ENCODE measurements at places on chromosomes 16 and 17.

GRCh38 chr17:2068519-2069051 is 13.7 kb downstream of the HIC1 start:
- no peak for DNase-seq

DNA sequence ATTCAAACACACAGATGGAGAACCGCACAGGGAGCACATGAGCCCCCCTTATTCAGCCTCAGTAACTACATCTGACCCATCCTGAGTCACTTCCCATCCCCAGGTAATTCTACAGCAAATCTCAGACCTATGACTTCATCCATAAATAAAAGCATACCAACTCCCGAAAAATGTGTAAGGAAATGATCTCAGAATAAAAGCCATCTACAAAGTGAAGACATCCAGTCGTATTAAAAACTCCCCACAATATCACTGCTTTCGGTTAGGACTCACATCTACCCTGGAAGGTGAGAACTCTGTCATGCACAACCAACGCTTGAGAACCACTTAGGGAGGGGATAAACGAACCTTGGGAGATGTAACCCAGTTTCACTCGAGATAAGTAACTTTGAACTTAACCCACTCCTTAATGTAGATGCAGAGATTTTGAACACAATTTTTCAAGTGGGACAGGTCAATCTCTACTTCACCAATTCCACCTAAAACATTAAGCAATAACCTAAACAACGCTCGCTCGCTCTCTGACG is 1.3 kb downstream of the USP36 start:
- no peak for DNase-seq

- DNase-seq = no peak
Measured at GRCh38 chr17:75440738-75441448, 15.5 kb upstream of the TMEM94 start.

GRCh38 chr17:38851434-38851833 is 2.1 kb downstream of the RPL23 start:
- DNase-seq = no peak

- DNase-seq = no peak
Measured at GRCh38 chr17:38893607-38894006, 23.7 kb downstream of the LASP1 start.

DNA sequence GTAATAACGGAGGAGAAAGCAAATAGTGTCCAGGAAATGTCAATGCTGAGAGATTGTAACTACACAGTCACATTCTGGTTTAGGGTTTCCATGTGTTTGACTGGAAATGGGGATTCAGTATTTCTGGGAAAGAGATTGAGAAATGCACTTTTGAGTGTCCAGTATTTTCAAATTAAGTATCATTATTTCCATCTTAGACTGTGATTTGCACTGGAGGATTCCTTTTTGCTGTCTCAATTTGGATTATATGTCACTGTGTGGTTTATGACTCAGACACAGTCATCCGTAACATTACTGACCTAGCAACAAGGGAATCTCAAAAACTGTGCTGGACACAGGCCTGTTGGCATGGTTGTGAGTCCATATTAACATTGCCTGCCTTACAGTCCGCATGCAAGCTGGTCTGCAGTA is 681.4 kb downstream of the CDH11 start:
- peak; percentile 96 for DNase-seq

GRCh38 chr17:38702916-38703741 is 1.9 kb upstream of the MLLT6 start:
- DNase-seq = no peak

GRCh38 chr16:5615868-5616642 is 518.5 kb upstream of the EEF2KMT start:
- DNase-seq = no peak

- DNase-seq = no peak
Measured at GRCh38 chr17:30388321-30389179, 9.8 kb downstream of the CPD start.

DNA sequence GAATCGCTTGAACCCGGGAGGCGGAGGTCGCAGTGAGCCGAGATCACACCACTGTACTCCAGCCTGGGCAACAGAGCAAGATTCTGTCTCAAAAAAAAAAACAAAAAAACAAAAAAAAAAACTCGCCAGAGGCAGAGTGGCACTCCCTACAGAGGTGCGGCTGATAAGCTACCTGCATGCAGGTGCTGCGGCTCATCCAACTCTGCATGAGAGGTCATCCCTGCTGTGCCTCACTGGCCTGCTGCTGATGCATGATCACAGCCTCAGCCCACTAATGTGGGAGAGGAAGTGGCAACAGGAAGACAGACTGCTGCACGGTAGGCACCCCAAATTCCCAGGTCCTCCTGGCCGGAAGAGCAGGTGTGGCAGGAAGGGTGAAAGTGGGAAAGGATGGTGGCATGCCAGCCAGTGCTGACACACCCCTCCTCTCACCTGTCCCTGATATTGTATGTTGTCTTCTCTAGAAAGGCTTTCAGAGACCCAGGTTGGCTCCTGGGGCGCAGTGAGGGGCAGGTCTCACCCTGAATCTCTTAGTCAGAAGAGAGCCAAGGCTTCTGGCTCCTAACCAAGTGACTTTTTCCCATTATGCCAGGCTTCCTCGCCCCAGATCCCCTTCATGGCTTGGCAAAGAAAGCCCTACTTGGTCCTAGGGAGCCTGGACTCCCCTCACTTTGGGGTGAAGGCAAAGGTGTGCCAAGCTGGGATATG is 11.8 kb downstream of the NXPH3 start:
- DNase-seq = no peak

- no peak for DNase-seq
Measured at GRCh38 chr16:13529193-13529982, 390.6 kb upstream of the ERCC4 start.

DNA sequence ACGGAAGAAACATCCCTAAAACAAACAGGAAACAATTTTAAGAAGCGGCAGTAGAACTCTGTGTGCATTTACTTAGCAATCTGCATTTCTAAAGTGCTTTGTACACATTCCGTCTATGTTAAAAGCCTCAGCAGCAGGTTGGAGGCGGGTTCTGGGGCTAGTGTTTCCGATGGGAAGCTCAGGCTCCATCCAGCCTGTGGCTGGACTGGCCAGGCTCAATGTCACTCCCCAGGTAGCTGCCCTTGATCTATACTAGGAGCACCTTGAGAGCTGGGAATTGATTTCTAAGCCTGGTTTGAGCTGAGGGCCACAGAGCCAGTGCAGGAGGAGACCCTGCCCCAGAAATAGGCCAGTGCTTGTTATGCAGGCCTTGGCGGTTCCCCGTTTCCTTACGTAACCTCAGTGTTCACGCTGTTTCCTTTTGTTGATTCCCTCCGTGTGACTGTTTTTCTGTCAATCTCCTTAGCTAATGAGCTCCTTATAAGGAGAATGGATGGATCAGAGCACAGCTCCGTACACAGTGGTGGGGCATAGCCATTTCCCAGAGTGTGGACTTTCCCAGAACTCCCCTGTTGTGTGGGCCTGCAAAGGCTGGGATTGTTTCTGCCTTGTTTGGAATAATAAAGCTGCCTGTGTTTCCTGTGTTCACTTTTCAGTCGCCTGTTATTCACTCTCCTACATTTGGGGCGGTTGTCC is 21.4 kb downstream of the ADORA2B start:
- no peak for DNase-seq

GRCh38 chr16:49542946-49543630 is 169.5 kb downstream of the C16orf78 start:
- no peak for DNase-seq

DNA sequence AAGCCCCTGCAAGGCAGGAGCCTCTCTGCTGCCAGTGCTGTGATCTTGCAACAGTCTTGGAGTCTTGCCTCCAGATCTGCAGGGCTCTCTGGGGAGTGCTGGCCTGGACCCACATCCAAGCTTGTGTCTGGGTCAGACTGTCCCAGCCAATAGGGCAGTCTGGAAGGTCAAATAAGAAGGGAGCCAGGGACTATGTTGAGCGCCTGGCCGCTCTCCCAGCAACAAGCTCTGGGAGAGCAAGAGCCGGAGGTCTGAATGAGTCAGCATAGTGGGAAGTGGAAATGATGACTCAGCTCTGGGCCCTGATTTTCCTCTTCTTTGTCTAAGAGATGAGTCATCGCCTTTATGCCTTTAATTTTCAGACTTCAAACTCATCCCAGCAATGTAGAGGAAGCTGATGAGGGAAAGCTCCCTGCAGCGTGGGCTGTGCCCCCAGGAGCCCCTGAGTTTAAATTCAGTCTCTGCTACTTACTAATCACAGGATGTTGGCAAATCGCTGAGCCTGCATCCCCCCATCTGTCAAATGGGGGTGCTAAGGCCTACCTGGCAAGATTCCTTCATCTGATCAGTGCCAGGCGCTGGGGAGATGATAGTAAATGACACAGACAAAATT is 43.6 kb upstream of the HAPSTR1 start:
- DNase-seq = peak; percentile 99

DNA sequence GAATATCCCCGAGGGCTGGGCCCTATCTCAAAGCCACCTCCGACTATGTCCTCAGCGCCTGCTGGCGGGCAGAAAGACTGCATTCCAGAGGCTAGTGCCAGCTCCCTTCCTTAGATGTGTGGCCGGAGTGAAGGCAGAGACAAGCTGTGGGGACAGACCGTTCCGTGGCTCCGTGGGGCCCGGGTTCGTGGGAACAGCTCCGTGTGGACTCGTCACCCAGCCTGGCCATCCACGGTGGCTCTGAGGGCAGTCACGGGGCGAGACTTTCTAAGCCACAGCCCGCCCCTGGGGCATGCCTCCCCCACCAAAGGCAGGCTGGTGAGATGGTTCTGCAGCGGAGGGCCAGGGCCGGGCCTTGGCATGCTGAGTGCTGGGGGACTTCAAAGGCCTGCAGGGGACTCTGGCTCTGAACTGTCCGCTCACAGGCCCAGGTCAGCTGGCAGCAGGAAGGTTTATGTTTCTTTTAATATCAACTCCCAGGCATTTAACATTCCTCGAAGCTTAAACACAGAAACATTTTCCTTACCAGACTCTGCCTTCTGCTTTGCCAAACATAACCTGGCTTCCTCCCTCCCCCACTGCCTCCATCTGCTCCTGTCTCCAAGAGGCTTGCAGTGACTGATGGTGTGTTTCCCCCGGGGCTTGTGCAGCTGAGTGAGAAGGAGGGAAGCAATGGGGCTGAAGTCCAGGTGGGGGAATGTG is 50.4 kb downstream of the TIMM22 start:
- DNase-seq = no peak

DNA sequence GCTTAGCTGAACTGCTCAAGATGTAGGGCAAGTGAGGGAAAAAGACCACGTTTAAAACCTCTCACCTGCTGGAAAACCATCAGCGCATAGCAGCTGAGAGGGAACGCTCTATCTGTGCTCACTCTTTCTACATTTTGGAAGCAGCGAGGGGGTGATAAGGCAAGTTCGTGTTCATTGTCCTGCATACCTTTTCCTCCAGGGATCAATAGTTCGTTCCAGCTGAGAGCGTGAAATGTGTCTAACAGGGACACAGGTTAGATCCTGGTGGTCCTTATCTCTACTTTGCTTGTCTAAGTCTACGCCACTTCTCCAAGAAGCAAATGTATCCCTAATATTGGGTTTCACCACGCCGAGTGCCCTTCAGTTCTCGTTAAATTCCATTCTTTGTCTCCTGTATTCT is 183.5 kb upstream of the ZFHX3 start:
- DNase-seq = no peak

GRCh38 chr16:49539758-49540157 is 166.2 kb downstream of the C16orf78 start:
- no peak for DNase-seq

DNA sequence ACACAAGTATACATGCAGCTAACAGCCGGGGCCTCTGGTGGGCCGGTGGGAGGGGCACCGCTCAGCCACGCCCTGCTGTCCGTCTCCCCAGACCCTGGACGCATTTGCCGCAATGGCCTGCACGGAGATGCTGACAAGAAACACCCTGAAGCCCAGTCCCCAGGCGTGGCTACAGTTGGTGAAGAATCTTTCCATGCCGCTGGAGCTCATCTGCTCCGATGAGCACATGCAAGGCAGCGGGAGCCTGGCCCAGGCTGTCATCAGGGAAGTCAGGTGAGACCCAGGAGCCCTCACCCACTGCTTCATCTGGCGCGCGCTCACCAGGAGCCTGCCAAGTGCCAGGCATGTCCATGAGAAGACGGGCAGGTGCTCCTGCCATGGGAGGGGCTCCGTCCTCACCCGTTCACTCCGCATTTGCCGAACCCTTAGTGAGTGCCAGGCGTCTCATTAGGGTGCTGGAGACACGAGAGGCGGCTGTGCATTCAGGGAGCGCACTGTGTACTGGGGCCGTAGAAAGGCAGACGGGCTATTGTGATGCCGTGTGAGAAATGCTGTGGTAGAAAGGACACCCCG is 51.4 kb upstream of the ENDOV start:
- DNase-seq = no peak

- DNase-seq = no peak
Measured at GRCh38 chr16:81864646-81865382, 85.7 kb downstream of the PLCG2 start.

DNA sequence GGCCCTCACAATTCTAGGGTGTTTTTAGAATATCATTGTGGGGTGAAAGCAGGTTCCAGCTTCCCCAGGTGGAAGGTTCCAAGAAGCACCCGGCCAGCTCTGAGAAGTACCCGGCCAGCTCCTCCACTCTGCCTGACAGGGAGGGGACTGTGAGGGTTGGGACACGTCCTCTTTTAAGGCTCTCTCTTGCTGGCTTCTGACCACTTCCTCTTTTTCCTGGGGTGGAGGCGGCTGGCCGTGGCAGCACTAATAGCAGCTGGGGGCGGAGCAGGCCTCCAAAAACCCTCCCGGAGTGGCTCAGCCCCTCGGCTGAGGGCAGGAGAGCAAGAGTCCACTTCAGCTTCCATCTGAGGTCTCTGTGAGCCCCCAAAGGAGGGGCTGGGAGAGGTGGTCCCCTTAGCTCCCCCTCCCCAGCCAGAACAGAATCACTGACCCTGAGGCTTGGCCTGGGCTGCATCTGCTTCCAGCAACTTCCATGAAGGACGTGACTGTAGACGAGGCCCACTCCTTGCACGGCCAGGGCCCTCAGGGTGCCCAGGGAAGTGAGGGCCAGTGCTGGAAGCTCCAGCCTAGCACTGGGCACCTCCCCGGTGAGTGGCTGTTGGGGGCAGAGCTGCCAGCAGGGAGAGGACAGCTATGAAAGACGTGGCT is 26.7 kb upstream of the PLCG2 start:
- DNase-seq = no peak

DNA sequence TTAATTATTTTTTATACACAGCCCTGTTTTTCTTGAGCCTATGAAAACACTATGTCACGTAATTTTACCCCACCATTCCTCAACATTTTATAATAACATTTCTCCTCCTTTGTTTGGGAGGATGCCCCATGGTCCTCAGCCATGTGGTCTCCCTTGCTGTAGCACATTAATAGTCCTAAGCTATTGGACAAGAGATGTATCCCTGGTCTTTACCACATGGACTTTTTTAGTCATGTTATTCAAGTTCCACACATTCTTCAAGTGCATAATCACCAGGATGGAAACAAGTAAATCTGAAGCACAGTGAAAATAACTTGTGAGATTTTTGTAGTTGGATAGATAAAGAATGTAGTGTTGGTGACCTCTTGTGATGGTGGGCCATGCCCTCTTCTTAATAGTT is 2.0 kb upstream of the KRTAP2-3 start:
- peak; percentile 93 for DNase-seq

DNA sequence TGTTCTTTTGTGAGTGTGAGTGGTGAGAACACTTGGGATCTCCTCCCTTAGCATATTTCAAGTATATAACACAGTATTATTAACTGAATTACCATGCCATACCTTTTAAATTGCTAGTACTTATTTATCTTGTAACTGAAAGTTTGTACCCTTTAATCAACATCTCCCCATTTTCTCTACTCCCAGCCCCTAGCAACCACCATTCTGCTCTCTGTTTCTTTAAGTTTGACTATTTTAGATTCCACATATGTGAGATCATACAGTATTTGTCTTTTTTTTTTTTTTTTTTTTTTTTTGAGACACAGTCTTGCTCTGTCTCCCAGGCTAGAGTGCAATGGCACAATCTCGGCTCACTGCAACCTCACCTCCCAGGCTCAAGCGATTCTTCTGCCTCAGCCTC is 117.6 kb upstream of the CACNG3 start:
- no peak for DNase-seq

GRCh38 chr17:76014100-76014924 is 12.8 kb downstream of the EVPL start:
- DNase-seq = peak; percentile 26
